ENCODE measurements at places on chromosomes 3 and 15.

DNA sequence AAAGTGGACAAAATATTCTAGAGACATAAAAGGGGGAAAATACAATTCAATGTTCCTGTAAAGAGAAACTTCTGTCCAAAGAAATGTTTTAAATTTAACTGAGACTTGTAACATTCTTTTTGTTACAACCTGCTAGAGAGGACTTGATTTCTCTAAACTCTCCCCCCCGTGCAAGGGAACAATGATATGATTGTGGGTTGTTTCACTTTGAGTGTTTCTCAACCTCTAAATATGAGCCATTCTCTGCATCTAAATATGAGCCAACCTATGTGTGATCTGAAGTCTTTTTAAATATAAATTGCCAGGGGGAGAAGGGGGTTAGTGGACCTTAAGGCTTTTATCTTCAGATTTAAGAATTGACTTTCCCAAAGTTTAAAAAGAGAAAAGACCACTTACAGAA is 14.6 kb downstream of the ZNF860 start:
- no peak for DNase-seq

GRCh38 chr3:181912384-181912783 is 200.7 kb downstream of the SOX2 start:
- DNase-seq = no peak

DNA sequence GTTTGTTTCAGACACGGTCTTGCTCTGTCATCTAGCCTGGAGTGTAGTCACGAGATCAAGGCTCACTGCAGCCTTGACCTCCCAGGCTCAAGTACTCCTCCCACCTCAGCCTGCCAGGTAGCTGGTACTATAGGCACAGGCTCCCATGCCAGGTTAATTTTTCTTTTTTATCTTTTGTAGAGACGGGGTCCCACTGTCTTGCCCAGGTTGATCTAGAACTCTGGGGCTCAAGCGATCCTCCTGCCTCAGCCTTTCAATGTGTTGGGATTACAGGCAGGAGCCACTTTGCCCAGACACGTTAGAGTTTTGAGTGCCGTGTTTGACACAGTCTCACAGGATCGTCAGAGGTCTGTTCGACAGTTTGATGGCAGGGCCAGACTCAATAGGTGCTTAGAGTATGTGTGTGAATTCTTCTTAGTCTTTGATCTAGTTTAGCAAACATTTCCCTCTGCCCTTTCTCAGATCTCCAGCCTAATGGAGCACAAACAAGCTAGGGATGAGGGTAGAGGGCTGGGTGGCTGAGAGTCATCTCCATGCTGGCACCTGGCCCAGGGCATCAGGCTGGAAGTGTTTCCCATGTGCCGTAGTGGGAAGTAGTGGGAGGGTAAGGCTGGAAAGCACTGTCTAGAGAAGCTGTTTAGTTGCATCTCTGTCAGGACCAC is 66.1 kb upstream of the DLG1 start:
- no peak for DNase-seq

DNA sequence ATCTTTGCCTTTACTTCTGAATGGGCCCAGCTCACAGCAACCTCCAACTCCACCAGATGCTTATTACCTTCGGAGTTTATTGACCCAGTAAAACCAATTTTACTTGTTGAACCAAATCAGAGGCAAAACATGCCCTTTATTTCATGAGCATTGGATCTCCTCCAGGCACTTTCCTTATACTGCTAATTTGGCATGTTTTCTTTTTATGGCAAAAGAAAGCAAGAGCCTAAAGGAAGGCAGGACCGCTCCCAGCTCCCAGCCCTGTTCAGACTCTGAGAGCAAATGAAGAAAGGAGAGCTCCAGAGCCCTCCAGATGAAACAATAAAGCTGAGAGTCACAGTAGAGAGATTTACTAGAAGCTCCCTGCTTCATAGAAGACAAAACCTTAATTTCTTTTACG is 81.5 kb upstream of the NR2E3 start:
- no peak for DNase-seq

DNA sequence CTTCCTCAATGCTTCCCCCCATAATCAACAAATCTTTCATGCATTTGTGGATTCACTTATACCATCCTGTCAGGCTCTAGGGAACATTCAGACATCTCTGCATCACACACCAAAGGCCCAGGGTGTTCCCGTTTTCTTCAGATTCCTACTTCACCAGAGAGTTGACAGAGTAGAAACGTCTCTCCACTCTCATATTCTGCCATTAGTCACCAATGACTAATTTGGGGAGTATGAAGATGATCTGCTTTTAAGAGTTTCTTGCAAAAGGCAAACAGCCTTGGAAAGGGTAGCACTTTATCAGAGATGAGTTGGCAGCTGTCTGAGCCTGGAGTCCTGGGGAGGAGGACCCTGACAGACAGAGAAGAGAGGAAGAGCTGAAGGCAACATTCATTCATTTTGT is 55.8 kb upstream of the DGKG start:
- no peak for DNase-seq

- no peak for DNase-seq
These were observed 288 bp upstream of the NME9 start for GRCh38 chr3:138329984-138330293.

Data from stimulated activated CD8-positive, alpha-beta memory T cell treated with anti-CD3 and anti-CD28 coated beads, Interleukin-4, amount 100 ng/mL, for 4 hours (primary cell).